NCI-H1105 treated with DMSO at 0.1 percent for 48 hours (cell line): ENCODE measurements at places on chromosomes 6 and 20.

- DNase-seq: no peak
Observed at GRCh38 chr6:48766349-48766748, 655.4 kb upstream of the PTCHD4 start.

DNA sequence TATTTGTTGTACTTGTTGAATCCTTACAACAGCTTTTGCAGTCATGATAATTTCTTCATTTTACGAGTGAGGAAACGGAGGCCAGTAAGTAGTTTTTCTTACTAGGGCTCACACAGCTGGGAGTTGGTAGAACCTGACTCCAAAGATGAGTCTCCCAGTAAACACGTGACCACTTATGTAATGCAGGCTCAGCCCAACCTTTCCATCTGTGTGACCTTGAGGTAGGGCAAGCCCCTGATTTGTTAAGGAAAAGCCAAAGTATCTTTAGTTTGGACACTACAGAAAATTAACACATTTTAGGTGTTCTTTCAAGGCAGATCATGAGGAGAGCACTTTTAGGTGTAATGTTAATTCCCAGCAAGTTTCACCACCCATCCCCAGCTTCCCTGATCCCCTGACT lies 111.3 kb downstream of the LRRC1 start:
- no peak for DNase-seq

GRCh38 chr20:4306206-4306605 lies 290.8 kb upstream of the RNF24 start:
- DNase-seq: no peak

DNA sequence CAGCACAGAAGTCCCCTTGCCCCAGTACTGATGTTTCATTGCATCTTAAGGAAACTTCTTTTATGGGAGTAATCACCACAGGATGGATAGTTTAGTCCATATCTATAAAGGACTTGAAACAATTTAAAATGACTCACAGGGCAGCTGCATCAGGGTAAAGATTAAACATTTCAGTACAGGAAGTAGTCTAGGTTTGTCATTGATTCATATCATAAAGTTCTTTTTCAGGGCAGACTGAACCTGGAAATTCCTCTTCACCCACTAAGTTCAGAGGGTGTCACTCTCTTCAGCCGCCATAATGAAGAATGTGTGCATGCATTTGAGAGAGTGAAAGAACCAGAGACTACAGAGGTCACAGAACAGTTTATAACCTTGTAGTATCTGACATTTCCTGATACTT lies 296.3 kb upstream of the JAG1 start:
- DNase-seq: no peak

DNA sequence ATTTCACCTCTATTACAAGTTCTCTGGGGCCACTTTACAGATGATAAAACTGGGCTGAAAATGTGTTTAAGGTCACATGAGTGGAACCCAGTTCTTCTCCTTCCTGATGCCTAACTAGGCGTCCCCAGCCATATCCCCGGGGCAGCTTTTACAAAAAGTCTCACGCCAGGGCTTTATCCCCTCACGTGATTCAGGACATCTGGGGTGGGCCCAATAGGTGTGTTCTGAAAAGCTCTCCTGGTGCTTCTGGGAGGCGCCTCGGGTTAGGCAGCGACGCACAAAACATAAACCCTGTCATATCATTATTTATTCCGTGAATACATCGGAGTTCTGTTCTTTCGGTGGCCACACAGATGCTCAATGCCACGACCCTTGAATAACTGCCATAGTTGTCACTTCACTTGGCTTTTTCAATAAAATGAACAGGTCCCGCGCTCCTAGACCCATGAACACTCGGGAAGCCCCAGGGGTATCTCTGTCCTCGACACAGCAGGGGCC lies 32.1 kb downstream of the SF3B5 start:
- DNase-seq: peak; percentile 49

DNA sequence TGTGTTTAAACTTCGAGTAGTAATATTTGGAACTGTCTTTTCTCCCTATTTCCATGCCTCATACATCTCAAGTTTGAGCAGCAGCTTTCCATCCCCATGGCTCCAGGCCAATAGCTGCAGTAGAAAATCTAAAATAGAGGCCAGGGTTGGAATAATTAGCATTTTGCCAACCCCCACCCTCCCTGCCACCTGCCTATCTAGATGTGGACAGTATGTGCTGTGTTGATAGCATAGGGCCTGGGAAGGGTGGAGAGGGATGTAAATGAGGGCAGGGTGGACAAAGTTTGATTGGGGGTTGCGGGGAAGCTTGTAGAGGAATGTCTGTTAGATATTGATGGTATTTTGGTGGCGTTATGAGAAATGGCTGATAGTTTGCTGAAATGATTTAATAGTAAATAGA lies 5.6 kb downstream of the TOP1 start:
- no peak for DNase-seq

DNA sequence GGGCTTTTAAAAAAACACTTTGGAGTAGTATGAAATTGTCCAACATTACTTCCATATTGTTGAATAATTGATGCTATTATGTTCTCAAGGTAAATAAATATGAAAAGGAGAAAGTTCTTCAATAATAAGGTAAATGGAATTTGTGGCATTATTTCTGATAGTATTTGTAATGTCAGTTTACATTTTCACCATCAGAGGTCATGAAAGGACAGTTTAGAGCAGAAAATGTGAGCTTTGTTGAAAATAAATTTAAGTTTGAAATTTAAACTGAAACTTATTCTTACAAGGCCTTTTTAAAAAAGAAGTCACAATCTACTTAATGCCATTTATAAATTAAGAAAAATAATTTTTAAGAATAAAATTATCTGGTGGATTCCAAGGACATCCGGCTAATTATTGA lies 15.8 kb upstream of the CEP162 start:
- DNase-seq: peak; percentile 13

- DNase-seq: no peak
Observed at GRCh38 chr20:7500231-7500663, 440.0 kb downstream of the HAO1 start.

GRCh38 chr6:71290611-71291010 lies 2.0 kb downstream of the OGFRL1 start:
- DNase-seq: no peak

DNA sequence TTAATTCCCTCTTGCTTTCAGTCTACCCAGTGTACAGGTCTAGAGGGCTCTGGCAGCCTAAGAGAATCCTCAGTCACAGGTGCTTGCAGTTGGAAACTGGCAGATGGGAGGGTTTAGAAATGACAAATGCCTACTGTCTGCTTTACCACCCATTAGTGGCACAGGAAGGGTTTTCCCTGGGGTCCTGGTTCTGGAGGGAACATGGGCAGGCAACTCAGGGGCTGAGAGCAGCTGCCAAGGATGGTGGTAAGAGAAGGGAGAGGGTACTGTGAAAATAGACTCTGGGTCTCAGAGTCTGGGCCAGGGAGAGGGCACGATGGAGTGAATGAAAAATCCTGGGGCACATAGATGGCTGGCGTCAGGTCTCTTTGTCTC lies 103.5 kb downstream of the TCP11 start:
- no peak for DNase-seq

- DNase-seq: peak; percentile 36
Observed at GRCh38 chr6:126848119-126848518, 270.4 kb upstream of the RSPO3 start.

GRCh38 chr20:5172903-5173463 lies 46.2 kb downstream of the CDS2 start:
- DNase-seq: no peak

DNA sequence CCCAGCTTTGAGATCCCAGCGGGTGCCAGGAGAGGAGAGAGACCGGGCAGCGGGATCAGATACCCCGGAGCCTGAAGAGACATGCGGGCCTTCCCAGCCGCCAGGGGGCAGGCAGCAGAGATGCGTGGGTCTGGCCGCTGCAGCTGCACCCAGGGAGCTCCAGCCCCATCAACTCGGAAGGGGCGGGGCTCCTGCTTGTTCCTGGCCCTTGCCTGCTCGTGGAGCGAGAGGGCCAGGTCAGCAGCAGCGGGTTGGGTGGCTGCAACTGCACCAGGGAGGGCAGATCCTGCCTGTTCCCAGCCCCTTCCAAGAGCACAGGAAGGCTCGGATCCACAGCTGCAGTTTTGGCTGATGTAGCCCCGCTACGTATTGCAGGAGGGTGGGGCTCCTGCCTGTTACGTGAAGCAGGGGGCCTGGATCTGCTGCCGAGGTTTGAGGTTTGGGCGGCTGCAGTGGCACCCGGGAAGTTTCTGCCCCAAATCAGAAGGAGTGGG lies 532.8 kb downstream of the RFPL4B start:
- DNase-seq: no peak

DNA sequence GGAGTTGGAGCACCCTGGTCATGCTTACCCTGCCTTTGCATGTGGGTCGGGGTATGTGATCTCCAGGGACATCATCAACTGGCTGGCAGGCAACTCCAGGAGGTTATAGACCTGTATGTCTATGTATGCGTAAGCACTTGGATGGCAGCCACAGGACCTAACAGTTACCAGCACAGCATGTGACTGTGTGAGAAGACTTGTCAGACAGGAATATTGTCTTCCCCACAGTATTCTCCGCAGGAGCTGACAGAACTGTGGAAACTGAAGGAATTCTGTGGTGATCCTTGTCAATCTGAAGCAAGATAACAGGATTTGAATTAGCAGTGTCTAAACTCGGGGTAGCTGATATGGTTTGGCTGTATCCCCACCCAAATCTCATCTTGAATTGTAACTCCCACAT lies 59.2 kb downstream of the TMEM244 start:
- DNase-seq: no peak

DNA sequence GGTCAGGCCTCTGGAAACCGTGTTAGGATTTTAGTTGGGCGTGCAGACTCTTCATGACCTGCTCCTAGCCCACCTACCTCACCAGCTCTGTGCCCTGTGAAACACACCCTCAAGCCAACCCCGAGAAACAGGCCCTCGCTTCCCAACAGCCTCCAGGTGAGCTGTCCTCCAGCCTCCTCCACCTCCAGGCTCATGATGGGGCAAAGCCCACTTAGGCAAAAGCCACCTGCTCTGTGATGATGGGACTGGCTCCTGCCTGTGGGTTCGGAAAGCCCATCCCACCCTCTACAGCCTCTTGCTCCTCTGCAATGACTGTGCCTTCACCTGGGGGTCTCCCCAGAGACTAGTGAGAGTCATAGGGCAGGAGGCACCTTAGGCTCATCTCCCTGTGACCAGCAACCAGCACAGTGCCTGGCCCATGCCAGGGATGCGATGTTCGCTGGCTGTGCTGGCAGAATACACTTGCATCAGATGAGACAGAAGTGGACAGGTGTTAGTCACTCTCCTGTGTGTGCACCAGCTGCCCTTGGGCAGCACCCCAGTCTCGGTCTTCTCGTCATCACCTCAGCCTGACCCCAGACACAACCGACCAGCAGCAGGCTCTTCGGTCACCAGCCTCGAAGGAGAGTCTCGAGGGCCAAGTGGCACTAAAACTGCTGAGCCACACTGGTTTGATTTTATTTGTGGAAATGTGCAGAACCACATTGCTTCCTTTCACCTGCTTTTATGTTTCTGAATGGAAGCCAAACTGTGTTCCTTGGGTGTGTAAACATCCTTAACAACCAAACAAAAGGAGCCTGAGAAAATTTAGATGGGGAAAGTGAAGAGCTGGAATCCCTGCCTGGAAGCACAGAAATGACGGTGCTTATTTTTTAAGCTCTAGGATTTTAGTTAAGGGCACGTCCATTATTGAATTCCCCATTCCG lies 10.7 kb downstream of the PXDC1 start:
- peak; percentile 33 for DNase-seq

DNA sequence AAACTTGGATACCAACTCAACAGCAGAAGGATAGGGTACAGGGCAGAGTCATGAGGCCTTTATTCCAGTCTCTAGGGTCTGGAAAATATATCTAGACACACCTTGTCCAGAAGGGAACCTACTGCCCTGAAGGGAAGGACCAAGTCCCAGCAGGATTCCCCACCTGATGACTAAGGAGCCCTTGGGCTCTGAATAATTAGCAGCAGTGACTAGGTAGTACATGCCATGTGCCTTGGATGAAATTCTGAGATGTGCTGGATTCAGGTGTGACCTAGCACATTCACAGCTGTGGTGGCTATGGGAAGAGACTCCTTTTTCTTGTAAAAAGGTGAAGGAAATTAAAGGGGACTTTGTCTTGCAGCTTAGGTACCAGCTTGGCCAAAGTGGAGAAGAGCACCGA lies 364.3 kb upstream of the PTCHD4 start:
- DNase-seq: no peak

DNA sequence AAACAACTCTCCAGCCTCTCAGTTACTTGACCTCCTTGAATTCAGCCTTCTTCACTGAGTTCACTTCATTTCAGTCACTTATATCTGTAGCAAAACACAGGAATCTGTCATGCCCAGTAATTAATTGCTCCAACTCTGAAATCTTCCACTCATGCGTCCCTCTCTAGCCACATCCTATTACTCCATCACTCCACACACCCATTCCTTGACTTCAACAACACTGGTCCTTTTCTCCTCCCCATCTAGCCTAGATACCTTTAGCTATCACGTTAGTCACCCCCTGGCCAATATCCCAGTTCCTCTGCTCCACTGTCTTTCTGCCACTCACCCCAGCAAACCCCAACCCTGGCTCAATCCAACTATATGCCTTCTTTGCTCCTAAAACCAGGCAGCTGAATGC lies 7.7 kb downstream of the ZHX3 start:
- no peak for DNase-seq

GRCh38 chr6:137044366-137045221 lies at the start of gene IL20RA:
Gene IL20RA, minus strand, starts transcription at chr6:137044965. Its CDS starts 237 bp downstream, at chr6:137044728.
- DNase-seq: no peak

DNA sequence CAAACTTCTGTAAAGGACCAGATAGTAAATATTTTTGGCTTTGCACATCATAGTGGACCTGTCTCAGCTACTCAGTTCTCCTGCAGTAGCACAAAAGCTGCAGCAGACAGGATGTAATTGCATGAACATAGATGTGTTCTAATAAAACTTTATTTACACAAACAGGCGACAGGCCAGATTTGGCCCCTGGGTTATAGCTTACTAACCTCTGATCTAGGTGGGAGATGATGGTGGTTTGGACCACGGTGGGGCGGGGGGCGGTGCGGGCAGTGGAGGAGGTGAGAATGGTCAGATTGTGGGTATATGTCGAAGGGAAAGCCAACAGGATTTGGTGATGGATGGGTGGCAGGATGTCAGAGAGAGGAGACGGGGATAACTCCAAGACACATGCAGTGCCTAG lies 196.3 kb downstream of the ZMYND8 start:
- DNase-seq: no peak

- DNase-seq: no peak
Observed at GRCh38 chr6:169326067-169326799, 72.6 kb upstream of the THBS2 start.

- no peak for DNase-seq
Observed at GRCh38 chr20:1163653-1164052, 21.1 kb downstream of the TMEM74B start.

GRCh38 chr20:51680067-51680749 lies 88.0 kb downstream of the ATP9A start:
- DNase-seq: peak; percentile 36

GRCh38 chr6:128499079-128499731 lies 21.2 kb downstream of the PTPRK start:
- no peak for DNase-seq

DNA sequence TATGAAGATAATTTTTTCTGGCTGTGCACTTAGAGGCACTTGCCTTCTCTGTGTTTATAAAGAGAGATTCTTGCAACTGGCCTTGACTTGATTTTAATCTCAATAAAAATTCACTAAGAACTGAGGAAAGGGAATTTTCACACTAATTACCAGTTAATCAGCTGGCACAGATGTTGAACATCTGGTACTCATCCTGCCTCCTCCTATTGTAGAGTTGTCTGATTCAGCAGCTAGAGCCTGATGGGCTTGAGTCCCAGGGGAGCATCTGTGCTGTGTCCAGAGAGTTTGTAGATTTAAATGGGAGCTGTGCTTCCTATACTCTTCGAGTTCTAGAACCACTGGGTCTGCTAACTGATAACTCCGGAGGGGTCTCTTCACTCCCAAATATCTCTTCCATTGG lies 284.4 kb upstream of the RNF24 start:
- DNase-seq: no peak
